ENCODE measurements at places on chromosomes 3 and 15. TPM values are rescaled to one million over a fixed set of nuclear protein-coding genes. Genes with fewer than 3 reads are reported as not detected.

Gene EFCC1
- total RNA-seq = 0.20 TPM

Gene GREM1
- total RNA-seq = 9.2 TPM

Gene C3orf20
- 0.24 TPM for total RNA-seq

Gene MAN2C1
- total RNA-seq = 66.1 TPM

Gene DNAH12
- 0.08 TPM for total RNA-seq

Gene HYAL1
- total RNA-seq = 4.1 TPM

Gene GHRL
- 0.76 TPM for total RNA-seq

Gene LIPC
- total RNA-seq = not detected

Gene GOLGA8Q
- total RNA-seq = not detected

GRCh38 chr3:59429198-59429597, 379.4 kb upstream of the CFAP20DC start:
- ATAC-seq = no peak

- ATAC-seq = peak; percentile 57
Observed at GRCh38 chr15:73346735-73347312, 21.9 kb downstream of the HCN4 start.

GRCh38 chr15:45780352-45780751, 145.5 kb downstream of the SQOR start:
- ATAC-seq = no peak

DNA sequence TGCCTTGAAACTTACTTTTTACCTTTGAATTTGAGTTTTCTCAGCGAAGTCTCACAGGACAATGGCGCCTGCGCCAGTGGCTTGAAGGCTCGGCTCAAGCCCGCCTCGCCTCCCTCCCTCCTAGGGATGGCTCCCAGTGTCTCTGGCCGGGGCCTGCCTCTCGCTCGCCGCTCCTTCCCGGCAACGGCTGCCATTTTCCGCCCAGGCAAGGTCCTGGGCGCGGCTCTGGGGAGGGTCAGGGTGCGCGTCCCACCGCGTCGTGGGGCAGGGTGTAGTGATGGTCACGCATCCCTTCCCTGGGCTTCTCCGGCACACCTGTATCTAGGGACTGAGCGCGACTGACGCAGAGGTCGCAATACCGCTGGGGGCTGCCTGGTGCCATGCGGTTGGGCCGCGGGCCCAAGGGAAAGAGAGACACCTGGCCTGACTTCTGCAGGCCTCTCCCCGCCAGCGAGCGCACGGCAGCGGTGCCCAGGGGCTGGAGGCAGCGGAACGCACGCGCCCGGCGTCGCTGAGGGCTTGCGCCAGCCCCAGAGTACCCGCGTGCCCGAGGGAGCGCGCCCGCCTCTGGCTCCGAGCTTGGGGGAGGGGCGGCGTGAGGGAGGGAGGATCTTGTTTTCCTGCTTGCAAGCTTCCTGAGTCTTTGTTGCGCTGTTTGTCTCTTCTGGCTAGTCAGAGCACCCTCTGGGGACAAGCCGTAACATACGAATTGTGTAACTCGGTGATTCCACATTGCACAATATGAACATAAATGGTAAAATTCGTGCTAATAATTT, 20.7 kb upstream of the FEM1B start:
- ATAC-seq = peak; percentile 93

GRCh38 chr3:161139686-161140085, 34.5 kb upstream of the B3GALNT1 start:
- no peak for ATAC-seq

- ATAC-seq = no peak
Observed at GRCh38 chr3:43287500-43287873, 1.1 kb downstream of the SNRK start.

DNA sequence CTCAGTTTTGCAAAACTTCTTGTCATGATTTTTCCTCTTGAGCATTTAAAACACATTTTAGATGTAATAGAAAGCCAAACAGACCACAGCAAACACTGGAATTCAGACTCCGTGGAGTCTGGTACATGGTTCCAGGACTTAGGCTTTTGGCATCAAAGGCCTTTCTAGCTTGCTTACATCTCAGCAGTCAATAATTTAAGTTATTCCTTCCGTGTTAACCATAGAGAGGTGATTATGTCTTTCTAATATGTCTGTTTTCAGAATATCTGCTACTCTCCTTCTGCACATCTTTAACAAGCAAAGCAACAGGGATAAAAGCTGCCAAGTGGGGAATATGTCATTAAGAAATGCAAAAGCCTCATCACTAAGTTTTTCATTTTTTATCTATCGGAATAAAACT, 171.7 kb upstream of the CRBN start:
- ATAC-seq = no peak

- ATAC-seq = peak; percentile 18
Observed at GRCh38 chr15:90851114-90851513, 17.3 kb upstream of the FURIN start.

GRCh38 chr3:170098753-170099152, 61.0 kb downstream of the GPR160 start:
- no peak for ATAC-seq

GRCh38 chr15:50262533-50262932, 3.0 kb downstream of the HDC start:
- no peak for ATAC-seq

DNA sequence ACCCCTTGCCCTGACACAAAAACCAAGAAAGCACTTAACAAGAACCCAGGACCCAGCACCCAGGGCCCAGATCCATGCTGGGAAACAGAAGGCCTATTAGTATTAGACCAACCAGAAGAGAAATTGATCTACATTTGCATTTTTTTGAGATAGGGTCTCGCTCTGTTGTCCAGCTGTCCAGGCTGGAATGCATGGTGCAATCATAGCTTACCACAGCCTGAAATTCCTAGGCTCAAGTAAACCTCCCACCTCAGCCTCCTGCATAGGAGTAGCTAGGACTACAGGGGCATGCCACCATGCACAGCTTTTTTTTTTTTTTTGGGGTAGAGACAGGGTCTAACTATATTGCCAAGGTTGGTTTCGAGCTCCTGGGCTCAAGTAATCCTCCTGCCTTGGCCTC, 26.4 kb downstream of the CCDC12 start:
- ATAC-seq = no peak

DNA sequence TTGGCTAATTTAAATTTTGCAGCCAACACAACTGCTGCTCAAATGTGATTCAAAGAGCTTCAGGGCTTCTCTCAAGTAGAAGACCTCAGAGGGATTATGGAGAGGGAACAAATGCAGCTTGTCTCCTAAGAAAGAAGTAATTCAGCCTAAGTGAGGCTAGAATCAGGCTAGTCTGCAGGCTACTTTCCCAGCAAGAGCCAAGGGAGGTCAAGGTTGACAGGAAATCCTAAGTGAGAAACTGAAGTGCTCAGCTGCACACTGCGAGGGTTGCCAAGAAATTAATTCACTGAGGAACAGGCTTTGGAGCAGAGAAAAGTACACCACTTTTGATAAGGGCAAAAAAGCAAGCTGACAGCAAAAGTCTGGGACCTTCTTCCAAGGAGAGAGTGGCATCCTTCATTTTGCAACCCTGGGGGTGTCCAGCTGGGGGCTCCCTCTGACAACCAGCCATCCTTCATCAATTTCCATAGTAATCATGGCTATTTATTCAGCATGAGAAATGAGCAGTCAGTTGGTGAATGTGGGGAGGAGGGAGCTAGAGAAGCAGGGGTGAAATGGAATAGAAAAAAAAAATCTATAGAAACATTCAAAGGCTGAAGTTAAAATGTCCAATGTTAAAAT, 646.4 kb upstream of the ADAMTS9 start:
- ATAC-seq = no peak

DNA sequence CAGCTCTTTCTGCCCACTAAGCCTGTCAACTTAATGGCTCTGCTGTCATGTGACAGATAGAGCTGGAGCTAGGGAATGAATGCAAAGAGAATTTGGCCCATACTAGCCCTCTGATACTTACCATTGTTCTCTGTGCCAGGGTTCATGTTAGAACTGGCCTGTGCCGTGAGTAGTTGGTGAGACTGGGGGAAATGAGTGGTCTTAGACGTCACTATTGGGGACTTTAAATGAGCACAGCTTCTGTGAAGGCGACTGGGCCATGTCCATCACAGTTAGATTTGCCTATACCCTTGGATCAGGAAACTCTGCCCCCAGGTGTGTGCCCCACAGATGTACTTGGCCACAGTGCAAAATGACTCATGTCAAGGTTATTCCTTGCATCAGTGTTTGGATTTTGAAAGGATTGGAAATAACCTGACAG, 124.9 kb downstream of the PTPRG start:
- ATAC-seq = no peak

DNA sequence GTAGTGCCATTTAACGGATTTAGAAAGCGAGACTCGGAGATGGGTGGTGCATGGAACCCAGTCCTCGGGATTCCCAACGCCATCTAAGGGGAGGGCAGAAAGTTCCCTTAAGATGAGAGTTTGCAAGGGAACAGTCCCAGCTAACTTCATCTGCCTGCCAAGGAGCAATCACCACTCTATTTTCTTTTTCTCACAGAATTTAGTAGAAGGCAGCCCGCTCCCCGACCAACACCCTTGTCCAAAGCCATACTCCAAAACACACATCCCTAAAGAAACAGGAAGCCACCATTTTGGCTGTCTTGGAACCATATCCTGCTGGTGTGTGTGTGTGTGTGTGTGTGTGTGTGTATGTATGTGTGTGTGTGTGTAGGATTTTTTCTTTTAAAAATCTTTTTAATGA, 7.1 kb upstream of the FGD5 start:
- ATAC-seq = no peak

- no peak for ATAC-seq
Observed at GRCh38 chr3:167110901-167111300, 269.2 kb downstream of the ZBBX start.

- no peak for ATAC-seq
Observed at GRCh38 chr3:193972832-193973231, 163.1 kb upstream of the HES1 start.

- ATAC-seq = no peak
Observed at GRCh38 chr15:96369825-96370621, 39.5 kb downstream of the NR2F2 start.

GRCh38 chr3:179672918-179673317, 20.1 kb downstream of the USP13 start:
- ATAC-seq = peak; percentile 51

DNA sequence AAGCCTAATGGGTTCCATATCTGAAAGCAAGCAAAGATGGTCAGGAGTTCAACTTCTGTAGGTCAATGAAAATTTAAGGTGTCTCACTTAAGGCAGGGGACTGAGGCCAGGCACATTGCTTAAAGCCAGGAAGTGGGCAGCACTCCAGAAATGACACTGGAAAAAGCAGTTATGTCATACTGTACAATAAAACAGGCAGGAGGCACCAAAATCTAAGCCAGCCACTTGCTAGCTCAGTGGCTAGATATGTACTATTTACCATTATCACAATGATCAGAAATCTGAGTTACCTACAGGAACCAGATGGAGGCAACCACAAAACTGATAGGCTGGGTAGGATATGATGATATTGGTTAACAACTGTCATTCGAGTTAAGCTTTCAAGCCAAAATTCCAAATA, 57.3 kb downstream of the FRMD5 start:
- ATAC-seq = no peak

DNA sequence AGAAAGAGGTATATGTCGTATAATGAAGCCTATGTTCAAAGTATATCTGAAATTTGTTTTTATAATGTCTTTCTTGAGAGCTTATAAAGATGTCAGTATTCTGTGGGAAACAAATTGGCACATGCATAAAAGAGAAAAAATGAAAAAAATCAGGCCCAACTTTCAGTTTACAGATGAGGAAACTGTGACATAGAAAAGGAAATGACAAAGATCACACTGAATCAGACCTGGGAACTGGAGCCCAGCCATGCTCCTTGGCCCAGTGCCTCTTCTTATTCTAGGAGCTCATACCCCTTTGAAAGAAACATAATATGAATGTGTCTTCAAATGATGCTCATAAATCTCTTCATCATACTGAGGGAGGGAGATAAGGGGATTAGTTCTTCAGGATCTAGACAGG, 48.4 kb downstream of the TMEM44 start:
- ATAC-seq = no peak

DNA sequence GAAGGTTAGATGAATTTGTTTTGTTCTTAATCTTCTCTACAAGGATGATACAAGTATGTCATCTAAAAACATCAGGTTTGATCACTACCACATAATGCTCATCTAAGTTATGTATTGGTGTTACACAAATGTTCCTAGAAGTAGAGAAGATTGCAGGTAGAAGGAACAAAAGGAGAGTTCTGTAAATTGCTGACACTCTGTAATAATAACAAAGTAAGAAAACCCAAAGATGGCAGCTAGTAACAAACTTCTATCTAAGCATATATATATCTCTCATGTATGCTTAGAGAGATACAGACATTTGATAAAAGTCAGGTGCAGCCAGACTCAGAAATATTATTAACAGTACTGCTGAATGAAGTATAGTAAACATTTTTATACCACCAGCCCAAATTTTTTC, 20.2 kb upstream of the CFAP44 start:
- no peak for ATAC-seq

- peak; percentile 10 for ATAC-seq
Observed at GRCh38 chr15:99452728-99453636, 112.8 kb upstream of the MEF2A start.

DNA sequence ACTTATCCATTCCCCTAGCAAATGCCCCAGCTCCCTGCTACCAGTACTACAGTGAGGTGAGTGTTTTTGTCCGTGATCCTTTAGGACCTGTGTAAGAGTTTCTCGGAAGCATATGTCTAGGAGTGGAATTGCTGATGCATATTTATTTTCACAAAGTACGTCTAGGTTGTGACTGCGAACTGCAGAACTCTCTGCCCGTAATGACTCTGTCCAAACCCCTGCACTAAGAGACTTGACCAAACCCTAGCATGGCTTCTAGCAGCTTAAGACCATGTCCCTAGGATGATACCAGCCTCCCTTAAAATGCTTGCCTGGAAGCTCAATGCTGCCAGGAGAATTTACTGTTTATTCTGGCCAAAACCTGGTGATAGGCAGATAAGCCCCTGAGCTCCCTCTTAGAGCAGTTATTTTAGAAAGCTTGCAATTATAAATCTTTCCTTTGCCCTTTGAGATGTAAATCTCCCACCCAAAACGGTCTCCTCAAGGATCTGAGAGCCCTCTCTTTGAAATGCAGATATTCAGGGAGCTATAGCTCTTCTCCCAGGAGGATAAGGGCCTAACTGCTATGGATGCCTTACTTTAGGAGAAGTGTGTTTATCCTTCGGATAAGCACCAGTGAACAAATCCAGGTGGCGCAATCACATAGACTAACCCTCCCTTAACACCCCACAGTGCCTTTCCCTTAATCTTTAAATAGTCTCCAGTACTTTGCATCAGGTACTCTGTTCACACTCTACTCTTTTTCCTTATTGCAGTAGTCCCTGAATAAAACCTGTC, 14.7 kb upstream of the CA12 start:
- ATAC-seq = peak; percentile 69

- ATAC-seq = no peak
Observed at GRCh38 chr15:82774496-82774895, 31.4 kb downstream of the FSD2 start.

DNA sequence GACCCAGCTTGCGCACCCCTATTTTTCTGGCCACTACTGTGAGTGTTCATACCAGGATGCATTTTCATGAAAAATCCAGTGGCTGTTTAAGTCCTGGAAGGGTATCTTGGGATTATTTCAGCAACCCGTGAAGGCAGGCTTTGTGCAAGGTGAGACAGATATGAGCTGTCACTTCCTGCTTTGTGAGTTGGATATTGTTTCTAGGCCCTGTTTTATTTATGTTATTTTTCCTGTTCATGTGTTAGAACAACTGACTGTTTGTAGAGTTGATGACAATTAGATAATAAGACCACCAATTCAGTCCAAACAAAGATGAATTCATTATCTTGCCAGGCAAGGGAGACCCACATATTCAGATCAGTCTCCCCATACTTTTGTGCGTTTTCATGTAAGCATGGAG, 42.5 kb downstream of the ZBTB38 start:
- ATAC-seq = peak; percentile 15

Data from esophagus mucosa (tissue), 1 donor.